Occipital lobe (tissue), 3 donors: ENCODE measurements at places on chromosomes 3 and 15. TPM values are rescaled to one million over a fixed set of nuclear protein-coding genes. Genes with fewer than 3 reads are reported as not detected.

STAC gene
- 12.8 TPM for total RNA-seq

HESX1 gene
- 0.47 TPM for total RNA-seq

FHIT gene
- total RNA-seq = 3.6 TPM

PRR20G gene
- not detected for total RNA-seq

IL5RA gene
- 0.78 TPM for total RNA-seq

FSIP1 gene
- total RNA-seq = 14.7 TPM

PFN2 gene
- total RNA-seq = 459 TPM

PLIN1 gene
- total RNA-seq = 0.47 TPM

LINGO1 gene
- total RNA-seq = 45.7 TPM

GOLGA6L4 gene
- total RNA-seq = 3.4 TPM

RAP2B gene
- total RNA-seq = 50.2 TPM

ADPGK gene
- total RNA-seq = 34.6 TPM

KLHL40 gene
- not detected for total RNA-seq

CNTN4 gene
- total RNA-seq = 56.9 TPM

EIF5A2 gene
- 9.5 TPM for total RNA-seq

GOLGA8J gene
- not detected for total RNA-seq

GNB4 gene
- total RNA-seq = 177 TPM

PLA1A gene
- not detected for total RNA-seq

GABRR3 gene
- not detected for total RNA-seq

CCR9 gene
- total RNA-seq = 0.16 TPM

IRAK2 gene
- total RNA-seq = 3.7 TPM

SPG21 gene
- 49.0 TPM for total RNA-seq

GTF2A2 gene
- total RNA-seq = 22.3 TPM

ITIH1 gene
- total RNA-seq = 0.94 TPM

AZI2 gene
- total RNA-seq = 47.9 TPM

CX3CR1 gene
- total RNA-seq = 11.4 TPM

PIERCE2 gene
- 5.0 TPM for total RNA-seq

NOX5 gene
- total RNA-seq = under 0.01 TPM

HGD gene
- 1.1 TPM for total RNA-seq

GOLGA8T gene
- total RNA-seq = 0.16 TPM

PDZRN3 gene
- total RNA-seq = 59.3 TPM

SPRED1 gene
- 77.4 TPM for total RNA-seq
